Occipital lobe (tissue), 3 donors: ENCODE measurements at places on chromosomes 5 and 9. TPM values are rescaled to one million over a fixed set of nuclear protein-coding genes. Genes with fewer than 3 reads are reported as not detected.

- DNase-seq = no peak
These were observed 2.6 kb upstream of the NIPAL4 start for GRCh38 chr5:157457391-157457790.

DNA sequence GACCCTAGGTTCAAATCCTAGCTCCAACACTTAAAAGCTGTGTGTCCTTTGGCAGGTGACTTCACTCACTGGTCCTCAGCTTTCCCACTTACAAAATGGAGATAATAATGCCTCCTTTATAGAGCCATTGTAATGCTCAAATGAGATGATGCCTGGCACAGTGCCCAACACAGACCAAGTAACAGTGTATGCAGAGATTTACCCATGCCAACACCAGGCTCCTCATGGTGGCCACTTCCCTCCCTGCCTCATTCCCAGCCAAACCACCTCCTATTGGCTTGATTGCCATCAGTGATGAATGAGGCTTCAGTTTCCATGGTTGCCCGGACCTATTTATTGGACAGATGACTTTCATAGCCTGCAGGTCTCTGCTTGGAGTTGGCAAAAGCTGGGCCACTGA lies 469.4 kb downstream of the CDK5RAP2 start:
- DNase-seq = no peak

- DNase-seq = no peak
These were observed 4.3 kb downstream of the SMIM33 start for GRCh38 chr5:139474890-139475791.

The NAIP gene
- total RNA-seq = 15.9 TPM

The TRAF1 gene
- 2.5 TPM for total RNA-seq
